ENCODE measurements at places on chromosomes 13 and 19. TPM values are rescaled to one million over a fixed set of nuclear protein-coding genes. Genes with fewer than 3 reads are reported as not detected.
A peak's percentile ranks its signal among the peaks of the same experiment; 100 is the strongest.

GRCh38 chr19:44702551-44703176 is 3.7 kb downstream of the CEACAM16 start:
- H3K27ac ChIP-seq, result no peak overlapping the region
- no peaks in the 10 kb centered on the region for H3K36me3 ChIP-seq
- DNase-seq, result no peak
- H3K4me3 ChIP-seq, result no peak overlapping the region

Gene IL11
- total RNA-seq, result not detected

Gene SERPINE3
- total RNA-seq, result not detected

Gene ZNF547
- total RNA-seq, result 3.8 TPM

DNA sequence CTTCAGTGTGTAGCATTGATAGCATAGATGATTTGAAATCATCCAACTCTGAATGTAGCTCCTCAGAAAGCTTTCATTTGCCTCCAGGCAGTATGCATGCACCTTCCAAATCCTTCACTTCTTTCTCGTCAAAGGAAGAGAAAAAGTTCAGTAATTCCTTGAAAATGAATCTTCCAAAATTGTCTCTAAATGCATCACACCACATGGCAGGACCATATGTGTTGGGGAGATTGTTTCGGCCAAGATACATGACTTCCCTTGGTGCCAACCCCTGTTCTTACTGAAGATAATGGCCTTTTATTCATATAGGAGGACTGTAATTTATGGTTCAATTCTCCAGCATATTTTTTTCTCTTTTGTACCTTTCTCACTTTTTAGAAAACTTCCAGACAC is 315.6 kb upstream of the SPRY2 start:
- no peaks in the 10 kb centered on the region for H3K36me3 ChIP-seq
- H3K4me1 ChIP-seq, result no peaks in the 10 kb centered on the region
- no peak overlapping the region for H3K4me3 ChIP-seq
- H3K27ac ChIP-seq, result no peak overlapping the region
- no peak for DNase-seq
- H3K27me3 ChIP-seq, result no peaks in the 10 kb centered on the region

Gene FCHO1
- total RNA-seq, result 2.9 TPM

DNA sequence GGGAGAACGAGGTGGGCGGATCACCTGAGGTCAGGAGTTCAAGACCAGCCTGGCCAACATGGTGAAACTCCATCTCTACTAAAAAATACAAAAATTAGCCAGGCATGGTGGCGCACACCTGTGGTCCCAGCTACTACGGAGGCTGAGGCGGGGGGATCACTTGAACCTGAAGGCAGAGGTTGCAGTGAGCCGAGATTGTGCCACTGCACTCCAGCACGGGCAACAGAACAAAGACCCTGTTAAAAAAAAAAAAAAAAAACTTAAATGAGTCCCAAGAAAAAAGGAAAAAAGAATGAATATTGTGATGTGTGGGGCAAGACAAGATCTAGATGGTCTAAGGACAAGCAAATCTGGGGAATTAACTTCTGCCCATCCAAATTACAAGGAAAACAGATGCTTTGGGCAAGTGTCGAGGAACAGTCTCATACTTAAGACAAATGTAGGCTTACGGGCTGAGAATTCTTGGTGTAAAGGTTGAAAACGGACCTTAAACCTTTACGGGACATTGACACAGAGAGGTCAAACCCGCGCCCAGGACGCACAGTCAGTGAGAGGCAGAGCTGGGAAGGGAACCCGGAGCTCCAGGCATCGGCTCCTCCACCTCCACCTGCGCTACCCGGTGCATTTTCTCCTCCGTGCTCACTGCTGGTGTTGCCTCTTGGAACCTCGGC is 656 bp upstream of the ZNF324 start:
- peak overlapping the region; percentile 99 for H3K4me3 ChIP-seq
- H3K4me1 ChIP-seq, result peaks cover 6% of the 10 kb centered on the region
- no peaks in the 10 kb centered on the region for H3K27me3 ChIP-seq
- H3K27ac ChIP-seq, result peak overlapping the region; percentile 81
- no peak for DNase-seq

GRCh38 chr13:38358684-38359083 is 9.0 kb downstream of the UFM1 start:
- H3K4me1 ChIP-seq, result no peaks in the 10 kb centered on the region
- no peak for DNase-seq
- H3K27ac ChIP-seq, result no peak overlapping the region
- H3K36me3 ChIP-seq, result no peaks in the 10 kb centered on the region

GRCh38 chr19:3210347-3211017 is 14.0 kb upstream of the CELF5 start:
- no peaks in the 10 kb centered on the region for H3K27me3 ChIP-seq
- H3K4me1 ChIP-seq, result no peaks in the 10 kb centered on the region
- no peak overlapping the region for H3K4me3 ChIP-seq

Gene ZNF599
- 8.2 TPM for total RNA-seq

- H3K36me3 ChIP-seq, result no peaks in the 10 kb centered on the region
- H3K27me3 ChIP-seq, result no peaks in the 10 kb centered on the region
- H3K4me3 ChIP-seq, result no peak overlapping the region
- DNase-seq, result no peak
- H3K4me1 ChIP-seq, result peaks cover 4% of the 10 kb centered on the region
- no peak overlapping the region for H3K27ac ChIP-seq
These were observed 7.6 kb upstream of the COMP start for GRCh38 chr19:18798384-18799352.

DNA sequence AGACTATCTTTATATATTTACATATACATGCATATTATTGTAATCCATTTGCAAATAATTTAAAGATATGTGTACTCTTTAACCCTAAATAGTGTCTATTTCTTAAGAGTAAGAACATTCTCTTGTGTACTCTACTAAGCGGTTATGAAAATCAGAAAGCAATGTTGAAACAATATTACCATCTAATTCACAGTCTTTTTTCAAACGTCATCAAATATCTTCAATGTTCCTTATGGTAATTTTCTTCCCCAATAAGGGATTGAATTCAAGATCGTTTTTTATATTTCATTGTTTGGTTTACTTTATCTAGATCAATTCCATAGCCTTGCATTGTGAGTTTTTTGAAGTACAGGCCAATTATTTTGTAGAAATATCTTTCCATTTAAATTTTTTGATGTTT is 1647.4 kb upstream of the PRR20A start:
- no peaks in the 10 kb centered on the region for H3K27me3 ChIP-seq
- H3K27ac ChIP-seq, result no peak overlapping the region
- no peak overlapping the region for H3K4me3 ChIP-seq
- H3K36me3 ChIP-seq, result no peaks in the 10 kb centered on the region

Gene PRTN3
- total RNA-seq, result 0.44 TPM

GRCh38 chr13:102617697-102618350 is 21.0 kb downstream of the TPP2 start:
- DNase-seq, result no peak
- no peak overlapping the region for H3K27ac ChIP-seq
- H3K4me3 ChIP-seq, result no peak overlapping the region
- H3K36me3 ChIP-seq, result peaks cover 5% of the 10 kb centered on the region

DNA sequence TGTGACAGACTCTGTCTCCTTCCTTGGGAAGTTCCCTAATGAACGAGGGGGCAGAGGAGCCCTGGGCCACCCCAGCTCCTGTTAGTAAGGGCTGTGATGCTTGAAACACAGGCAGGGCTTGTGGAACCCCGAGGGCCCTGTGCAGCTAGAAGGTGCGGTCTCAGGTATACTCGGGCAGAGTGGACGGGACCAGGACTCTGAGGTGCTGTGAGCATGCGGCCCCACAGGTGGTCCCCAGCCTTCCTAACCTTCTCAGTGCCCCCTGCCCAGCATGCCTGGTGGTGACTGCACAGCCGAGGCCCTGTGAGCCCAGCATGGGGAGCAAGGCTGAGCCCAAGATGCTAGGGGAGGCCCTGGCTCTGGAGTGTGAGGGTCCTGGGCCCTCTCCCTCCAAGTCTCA is 4.0 kb upstream of the SIGLEC8 start:
- H3K36me3 ChIP-seq, result no peaks in the 10 kb centered on the region
- no peak overlapping the region for H3K4me3 ChIP-seq
- no peaks in the 10 kb centered on the region for H3K4me1 ChIP-seq
- no peak for DNase-seq
- H3K27ac ChIP-seq, result no peak overlapping the region
